ENCODE measurements at places on chromosomes 3 and 15.

DNA sequence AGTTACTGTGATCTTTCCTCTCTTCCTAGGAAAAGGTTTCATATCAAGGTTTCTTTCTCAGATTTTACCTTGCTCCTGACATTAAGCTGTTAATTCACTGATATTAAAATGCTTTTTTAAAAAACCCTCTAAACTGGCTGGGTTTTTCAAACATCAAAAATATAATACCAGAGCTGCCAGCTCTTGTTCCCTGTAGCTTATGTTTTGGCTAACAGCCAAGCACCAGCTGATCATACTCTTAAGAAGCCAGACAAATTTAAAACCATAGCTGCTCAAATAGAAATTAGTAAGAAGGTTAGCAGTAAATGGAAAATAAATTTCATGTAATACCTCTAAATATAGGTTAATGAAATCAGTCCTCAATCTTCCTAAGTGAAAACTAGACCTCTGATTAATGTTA, 657.5 kb downstream of the GRM7 start:
- DNase-seq, result no peak

GRCh38 chr15:97085731-97086130, 755.2 kb downstream of the NR2F2 start:
- DNase-seq, result no peak

- no peak for DNase-seq
Observed at GRCh38 chr3:126167566-126167965, 12.8 kb downstream of the ALDH1L1 start.

DNA sequence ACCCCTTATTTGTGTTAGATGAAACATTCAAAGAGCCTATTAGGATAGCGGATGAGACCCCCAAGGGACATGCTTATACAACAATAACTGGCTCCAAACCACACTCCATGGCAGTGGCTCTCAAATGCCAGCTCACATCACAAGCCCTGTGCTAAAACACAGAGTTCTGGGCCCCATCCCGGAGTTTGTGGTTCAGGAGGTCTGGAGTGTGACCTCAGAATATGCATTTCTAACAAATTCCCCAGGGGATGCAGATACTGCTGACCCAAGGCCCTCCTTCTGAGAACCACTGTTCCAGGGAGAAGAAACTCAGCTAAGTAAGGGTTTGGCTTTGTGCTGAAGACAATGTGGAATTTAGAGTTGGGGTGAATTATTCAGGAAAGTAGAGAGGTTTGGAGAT, 3.6 kb downstream of the CCRL2 start:
- DNase-seq, result no peak

DNA sequence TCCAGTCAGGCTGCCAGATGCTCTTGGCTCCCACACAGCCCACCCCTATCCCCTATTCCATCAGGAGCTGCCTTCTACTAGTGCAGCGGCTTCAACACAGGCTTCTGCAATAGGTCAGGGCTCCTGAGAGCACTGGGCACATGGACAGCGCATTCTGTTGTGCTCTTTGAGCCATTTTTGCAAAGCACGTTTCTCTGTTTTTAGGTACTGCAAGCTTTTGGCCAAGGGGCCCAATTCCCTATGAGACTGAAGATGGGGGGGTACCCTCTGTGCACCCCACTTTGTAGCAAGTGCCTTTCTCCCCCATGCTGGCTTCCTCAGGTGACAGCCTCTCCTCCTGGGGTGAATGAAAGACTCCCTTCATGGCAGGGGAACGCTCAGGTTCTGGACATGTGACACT, 31.2 kb downstream of the CHDH start:
- no peak for DNase-seq

GRCh38 chr15:39907216-39907615, 12.8 kb downstream of the GPR176 start:
- no peak for DNase-seq

Data from GOT3 (cell line).